ENCODE measurements at places on chromosomes 4 and X.

DNA sequence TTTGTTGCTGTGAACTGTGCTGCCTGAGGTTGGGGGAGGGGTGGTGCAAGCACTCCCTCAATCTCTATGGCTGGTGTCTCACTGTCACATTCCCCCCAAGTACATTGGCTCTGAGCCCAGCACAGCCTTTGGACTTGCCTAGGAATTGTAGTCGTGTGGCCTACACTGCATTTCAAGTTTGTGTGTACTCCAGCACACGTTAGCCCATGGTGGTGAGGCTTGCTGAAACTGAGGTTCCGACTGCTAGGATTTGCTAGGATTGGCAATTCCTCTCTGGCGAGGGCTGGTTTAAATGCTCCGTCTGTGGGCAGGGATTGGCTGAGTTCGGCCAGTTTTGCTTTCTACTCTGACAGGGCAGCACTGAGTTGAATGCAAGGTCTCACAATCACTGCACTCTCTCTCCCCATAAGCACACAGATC, 121.7 kb upstream of the CXXC4 start:
- DNase-seq: no peak

GRCh38 chrX:19613645-19614323, 98.5 kb upstream of the MAP3K15 start:
- no peak for DNase-seq

DNA sequence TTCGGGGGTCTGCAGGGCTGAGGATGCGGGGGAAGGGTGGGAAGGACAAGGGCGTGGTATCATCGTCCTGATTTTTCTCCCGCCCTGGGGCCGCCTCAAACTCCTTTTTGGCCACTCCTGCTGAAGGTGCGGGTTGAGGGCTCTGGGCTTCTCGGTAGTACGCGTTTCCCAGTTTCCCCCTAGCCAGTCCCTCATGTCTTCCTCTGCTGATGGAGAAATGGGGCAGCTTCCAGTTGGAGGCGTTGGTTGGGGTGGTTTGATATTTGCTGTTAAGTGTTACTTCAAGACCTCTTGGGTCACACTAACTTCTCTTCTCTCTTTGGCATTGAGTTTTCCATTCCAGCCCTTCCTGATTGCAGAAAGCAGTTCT, 482 bp downstream of the GSTCD start:
- DNase-seq: peak; percentile 18

DNA sequence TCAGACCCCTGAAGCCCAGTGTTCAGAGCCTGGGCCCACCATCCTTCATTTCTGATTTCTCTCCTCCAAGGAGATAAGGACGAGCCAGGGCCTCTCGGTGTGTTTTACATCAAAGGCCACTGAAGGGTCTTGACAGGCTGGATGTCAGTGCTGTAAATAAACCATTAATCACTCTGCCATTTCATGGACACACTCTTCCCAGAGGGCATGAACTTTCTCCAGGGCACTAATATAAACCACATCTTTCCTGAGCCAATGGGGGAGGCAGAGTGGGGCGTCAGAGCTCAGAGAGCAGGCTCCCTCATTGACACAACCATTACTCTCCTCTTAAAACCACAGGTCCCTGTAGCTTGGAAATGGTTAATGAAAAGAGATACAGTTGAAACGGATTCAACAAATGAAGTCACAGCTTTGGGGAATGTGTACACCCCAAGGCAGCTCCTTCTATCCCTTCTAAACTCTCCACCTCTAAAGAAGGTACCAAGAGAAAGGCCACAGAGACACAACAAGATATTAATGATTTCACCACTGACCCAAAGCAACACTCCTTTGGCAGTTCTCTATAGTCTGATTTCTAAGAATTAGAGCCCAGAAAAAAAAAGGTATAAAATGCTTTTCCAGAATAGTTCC, 200.6 kb downstream of the CHIC2 start:
- no peak for DNase-seq

DNA sequence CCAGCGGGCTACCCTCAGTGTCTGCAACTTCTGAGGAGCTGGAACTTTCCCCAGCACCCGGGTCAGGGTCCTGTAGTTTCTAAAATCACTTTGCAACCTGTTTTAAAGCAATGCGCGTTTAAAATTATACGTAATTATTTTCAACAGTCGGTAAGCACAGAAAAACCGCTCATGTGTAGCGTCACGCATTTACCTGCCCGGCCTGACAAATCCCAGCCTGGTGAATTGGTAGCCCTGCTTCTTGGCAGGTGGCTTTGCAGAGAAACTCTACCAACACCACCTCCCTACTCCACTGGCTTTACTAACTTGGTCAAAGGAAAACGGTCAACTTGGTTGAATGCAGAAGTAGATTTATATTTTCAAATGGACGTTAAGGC, 640 bp downstream of the BANK1 start:
- no peak for DNase-seq

GRCh38 chrX:1485033-1485432, 32.3 kb upstream of the ASMTL start:
- DNase-seq: no peak

DNA sequence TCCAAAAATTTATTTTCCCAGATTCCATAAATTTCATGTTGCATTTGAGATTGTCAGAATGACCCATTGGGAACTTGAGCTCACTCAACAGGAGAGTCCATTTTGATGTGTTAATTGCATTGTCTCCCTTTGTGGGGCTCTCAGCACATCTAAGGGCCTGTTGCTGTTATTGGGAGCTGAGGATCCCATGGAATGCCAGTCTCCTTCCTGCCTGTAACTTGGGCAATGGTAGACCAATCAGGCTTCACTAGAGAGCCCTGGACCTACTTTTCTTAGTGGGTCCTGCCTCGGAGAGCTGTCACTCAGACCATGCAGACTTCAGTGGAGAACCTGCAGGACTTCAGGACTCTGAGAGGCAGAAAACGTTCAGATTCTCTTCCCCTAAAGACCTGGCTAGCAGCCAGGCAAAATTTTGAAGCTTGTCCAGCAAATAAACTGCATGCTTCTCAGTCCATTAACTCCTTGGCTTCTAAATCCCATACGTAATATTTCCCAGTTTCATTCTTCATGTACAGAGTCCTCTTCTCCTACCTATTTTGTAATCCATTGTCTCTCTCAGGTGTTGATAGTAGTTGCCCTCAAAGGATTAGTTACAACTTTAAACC, 25.1 kb downstream of the OCRL start:
- no peak for DNase-seq

- DNase-seq: no peak
These were observed 457 bp upstream of the RAB9A start for GRCh38 chrX:13688384-13688957.

GRCh38 chr4:140266958-140267568, 106.4 kb upstream of the SCOC start:
- DNase-seq: no peak

DNA sequence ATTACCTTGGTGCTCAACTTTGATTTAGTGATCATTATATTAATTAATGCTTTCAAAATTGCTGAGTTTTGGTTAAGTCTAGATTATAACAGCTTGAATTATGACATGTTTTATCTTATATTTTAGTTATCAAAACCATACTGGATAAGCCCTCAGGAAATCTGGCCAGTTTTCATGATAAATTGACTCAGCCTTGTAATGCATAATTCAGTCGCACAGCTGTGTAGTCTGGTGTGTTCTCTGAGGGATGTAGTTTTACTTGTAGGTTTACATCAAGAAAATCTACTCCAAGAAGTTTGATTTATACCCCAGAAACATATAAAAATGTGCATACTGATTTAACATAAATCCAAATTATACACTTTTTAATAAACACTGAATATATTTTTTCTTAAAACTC, 477.5 kb downstream of the SPRY1 start:
- DNase-seq: no peak

DNA sequence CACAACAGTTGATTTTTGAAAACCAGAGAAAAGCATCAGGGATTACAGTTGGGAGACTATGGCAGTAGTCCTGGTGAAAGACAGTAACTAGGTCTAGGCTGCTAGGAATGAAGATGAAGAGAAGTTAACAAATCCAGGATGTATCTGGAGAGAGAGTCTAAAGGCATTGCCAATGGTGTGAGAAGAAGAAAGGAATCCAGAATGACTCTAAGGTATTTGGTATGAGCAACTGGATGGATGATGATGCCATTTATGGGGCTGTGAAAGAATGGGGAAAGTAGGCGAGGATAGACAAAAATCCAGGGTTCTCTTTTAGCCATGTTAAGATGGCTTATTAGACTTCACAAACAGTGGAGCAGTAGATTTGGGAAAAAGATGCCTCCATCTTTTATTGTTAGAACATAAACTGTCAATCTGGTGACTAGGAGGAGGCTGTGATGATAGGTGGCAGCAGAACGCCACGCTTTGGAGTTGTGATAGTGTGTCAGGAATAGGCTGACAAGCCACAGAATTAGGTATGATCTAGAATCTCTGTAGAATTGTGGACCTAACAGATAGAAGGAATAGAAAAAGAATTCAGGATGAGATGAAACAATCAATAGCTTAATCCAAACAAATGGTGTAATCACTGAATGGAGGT, 27.3 kb upstream of the JADE1 start:
- no peak for DNase-seq

- DNase-seq: no peak
These were observed 583.9 kb downstream of the KCTD8 start for GRCh38 chr4:43864616-43865146.

- no peak for DNase-seq
These were observed 136.3 kb downstream of the TSPAN5 start for GRCh38 chr4:98522062-98522461.

GRCh38 chr4:174707051-174707676, 121.9 kb downstream of the GLRA3 start:
- DNase-seq: no peak

- DNase-seq: no peak
These were observed 22.6 kb downstream of the ASB11 start for GRCh38 chrX:15292861-15293260.

DNA sequence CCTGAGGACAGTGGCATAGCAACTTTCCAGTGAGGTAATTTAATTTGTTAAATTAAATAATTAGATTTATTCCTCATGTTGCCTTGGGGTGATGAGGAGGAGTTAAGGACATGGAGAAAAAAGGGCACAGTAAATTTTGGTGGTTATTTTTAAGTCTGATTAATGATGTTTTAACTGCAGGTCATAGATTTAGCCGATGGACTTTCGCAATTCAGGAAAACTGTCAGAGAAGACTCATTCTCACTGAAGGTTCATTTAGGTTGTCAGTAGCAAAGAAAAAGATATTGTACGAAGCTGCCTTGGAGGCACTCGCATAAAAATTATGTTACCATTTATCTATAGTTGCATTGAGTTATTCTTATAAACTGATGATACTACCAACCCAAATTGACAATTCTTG, 164.2 kb upstream of the PITX2 start:
- no peak for DNase-seq

- DNase-seq: peak; percentile 99
These were observed 206.7 kb downstream of the MGST2 start for GRCh38 chr4:139872274-139872673.

DNA sequence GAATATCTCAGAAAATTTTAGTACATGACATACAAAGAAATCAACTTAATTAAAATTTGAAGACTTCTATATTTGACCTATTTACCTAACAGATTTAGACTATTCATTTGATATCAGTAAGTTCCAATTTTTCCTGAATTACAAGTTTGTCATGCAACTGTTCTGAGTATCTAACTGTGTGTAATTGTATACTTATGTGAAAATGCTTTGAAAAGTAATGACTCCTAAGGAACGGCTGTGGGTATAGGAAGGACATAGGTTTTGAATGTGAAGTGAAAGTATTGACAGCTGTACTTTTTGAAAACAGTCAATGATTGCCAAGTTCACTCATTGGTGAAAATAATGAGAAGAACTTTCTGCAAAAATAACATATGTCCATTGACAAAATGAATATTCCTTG, 2.9 kb downstream of the GRIA2 start:
- DNase-seq: no peak

GRCh38 chr4:74395633-74396032, 30.7 kb downstream of the EREG start:
- no peak for DNase-seq

DNA sequence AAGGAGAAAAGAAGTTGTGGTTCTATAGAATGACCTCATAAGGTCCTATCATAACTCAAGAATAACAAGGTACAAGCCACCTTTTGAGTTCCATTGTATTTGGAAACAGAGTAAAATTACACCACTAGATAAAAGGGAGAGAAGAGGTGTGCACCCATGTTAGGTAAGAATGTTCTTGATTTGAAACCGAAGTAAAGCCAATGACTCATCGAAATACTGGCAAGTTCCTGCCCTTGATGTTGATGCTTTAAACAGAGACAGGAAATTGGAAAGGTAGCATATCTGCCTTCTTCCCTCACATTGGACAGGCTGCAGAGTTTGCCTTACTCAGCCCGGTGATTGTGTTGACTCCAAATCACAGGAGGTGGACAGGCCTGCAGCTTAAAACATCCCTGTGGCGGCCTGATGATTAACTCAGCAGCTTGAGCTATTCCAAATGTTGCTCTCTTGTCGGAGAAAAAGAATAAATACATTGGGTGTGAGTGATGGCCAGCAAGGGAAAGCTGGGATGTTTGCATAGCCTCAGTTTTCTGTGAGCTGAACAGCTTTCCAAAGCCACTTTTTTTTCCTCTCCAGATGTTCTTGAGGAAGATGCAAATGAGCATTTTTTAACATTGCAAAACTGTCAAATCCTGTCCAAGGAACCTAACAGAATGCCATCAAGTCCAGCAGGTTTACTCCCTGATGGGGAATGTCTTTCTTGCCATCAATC, 321.1 kb downstream of the NKX6-1 start:
- no peak for DNase-seq

GRCh38 chr4:117514391-117515175, 429.2 kb upstream of the TRAM1L1 start:
- no peak for DNase-seq

- no peak for DNase-seq
These were observed 3.8 kb downstream of the SCML1 start for GRCh38 chrX:17741123-17741511.

- peak; percentile 18 for DNase-seq
These were observed 807 bp downstream of the SEL1L3 start for GRCh38 chr4:25861951-25862410.

Measured in MV-4-11 (cell line).